ENCODE measurements at places on chromosomes 1 and 21.

DNA sequence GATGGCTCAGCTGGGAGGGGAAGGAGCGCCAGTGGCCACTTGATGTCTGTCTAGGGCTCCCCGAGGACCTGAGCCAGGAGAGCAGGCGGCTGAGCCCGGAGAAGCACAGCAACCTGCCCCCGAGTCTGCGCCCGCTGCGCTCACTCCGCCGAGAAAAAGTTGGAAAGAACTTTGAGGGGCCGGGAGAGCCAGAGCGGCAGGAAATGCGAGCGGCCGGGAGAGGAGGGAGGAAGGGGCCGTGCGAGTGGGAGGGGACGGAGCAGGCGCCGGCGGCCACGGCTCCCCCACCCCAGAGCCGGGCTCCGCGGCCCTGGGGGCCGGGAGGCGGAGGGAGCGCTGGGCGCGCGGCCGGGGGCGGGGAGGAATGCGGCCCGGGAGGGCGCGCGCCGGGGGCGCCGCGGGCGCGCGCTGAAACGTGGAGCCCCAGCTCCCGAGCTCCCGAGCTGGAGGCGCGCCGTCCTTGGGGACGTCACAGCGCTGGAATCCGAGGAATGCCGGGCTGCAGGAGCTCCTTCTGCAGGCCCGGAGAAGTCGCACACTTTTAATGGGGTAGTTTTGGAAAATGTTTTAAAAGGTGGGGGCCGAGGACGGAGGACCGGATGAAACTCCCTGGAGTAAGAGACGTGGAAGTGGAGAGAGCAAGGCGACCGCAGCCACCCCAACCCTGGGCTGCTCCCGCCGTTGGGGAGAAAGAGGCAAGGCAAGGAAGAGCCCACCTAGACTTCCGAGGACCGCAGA, at the start of gene PTPN14:
TSS of gene PTPN14 (minus strand) at position 167 of the 738 bp plus-strand sequence. CDS start 86,799 bp downstream, outside the sequence.
- DNase-seq: peak; percentile 93

DNA sequence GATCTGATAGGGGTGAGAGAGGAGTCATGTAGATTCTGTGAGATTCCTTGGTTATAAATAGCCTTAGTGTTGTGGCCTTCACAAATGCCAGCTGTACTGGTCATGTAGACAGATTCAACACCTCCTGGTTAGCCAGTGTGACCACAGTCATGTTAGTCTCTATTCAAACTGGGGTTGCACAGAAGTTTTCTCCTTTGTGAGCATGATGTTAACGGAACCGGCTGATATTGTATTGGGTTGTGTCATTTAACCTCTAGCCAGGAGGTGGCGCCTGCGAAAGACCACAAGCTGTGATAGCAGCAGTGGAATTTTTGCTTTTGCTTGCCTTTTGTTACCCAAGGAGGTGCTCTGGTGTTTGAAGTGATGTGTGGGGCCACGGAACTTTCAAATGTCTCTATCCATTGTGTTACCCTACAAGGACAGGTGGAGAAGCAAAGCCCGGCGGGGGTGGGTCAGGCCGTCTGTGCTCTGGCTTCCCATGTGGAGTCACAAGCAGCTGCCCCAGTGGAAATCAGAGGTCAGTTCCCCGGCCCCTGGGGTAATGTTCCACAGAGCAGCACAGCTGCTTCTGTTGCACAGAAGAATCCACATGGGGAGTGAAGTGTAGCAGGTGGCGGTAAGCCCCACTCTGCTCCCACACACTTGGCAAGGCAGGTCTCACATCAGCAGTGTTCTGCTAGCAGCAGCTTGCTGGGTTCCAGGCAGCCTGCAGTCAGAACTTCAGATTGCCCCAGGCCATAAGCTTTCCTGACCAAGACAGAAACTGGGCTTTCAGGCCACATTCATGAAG, 112.6 kb downstream of the ADAMTS1 start:
- DNase-seq: peak; percentile 7

GRCh38 chr1:212236664-212237220, 48.5 kb upstream of the PPP2R5A start:
- no peak for DNase-seq

DNA sequence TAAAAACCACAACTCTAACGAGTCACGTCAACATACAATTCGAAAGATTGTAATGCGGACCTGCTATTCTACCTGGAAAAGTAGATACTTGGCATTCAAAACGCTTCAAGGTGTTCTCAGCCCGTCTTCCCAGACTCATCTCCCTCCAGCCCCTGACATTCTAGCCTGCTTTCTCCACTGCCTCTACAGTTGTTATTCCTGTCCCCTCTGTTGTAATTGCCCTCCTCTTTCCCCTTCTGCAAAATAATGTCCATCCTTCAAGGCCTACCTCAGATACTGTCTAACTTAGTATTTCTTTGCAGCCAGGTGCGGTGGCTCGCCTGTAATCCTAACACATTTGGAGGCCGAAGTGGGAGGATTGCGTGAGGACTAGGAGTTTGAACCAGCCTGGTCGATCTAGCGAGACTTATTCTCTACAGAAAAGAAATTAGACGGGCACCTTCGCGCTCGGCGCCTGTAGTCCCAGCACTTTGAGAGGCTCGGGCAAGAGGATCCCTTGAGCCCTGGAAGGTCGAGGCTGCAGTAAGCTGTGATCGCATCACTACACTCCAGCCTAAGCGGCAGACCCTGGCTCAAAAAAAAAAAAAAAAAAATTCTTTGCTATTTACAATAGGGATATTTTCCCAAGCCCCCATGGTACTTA, 756 bp upstream of the RBM34 start:
- no peak for DNase-seq

DNA sequence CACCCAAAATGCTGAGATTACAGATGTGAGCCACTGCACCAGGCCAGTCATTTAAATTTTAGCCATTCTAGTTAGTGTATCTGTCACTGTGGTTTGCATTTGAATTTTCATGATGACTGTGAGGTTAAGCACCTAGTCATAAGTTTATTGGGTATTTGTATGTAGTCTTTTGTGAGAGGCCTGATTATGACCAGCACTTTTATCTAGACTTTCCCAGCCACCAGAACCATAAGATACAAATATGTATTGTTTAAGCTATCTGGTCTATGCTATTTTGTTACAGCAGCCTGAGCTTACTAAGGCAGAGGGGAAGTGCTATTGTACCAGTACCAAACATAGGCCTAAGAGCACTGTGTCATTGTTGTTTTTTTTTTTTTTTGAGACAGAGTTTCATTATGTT, 19.9 kb upstream of the DNAJC6 start:
- DNase-seq: no peak

DNA sequence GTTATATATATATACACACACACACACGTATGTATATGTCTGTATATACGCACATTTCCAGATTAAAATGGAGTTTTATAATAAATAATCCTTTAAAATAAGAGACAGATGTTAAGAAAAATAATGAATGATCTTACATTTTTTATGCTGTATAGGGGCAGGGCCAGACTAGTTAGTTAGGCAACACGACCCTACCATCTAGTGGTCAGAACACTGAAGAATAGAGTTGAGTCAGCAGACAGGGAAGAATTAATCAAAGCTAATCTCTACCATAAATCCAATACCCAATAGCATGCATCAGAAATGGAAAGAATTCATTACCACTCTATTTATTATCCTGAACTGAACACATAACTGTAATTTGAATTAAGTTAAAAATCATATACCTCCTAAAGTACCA, 156.7 kb downstream of the BRINP3 start:
- no peak for DNase-seq

- no peak for DNase-seq
Observed at GRCh38 chr1:208241512-208241911, 2.7 kb downstream of the PLXNA2 start.

- DNase-seq: no peak
Observed at GRCh38 chr1:215793180-215793579, 226.1 kb downstream of the KCTD3 start.

DNA sequence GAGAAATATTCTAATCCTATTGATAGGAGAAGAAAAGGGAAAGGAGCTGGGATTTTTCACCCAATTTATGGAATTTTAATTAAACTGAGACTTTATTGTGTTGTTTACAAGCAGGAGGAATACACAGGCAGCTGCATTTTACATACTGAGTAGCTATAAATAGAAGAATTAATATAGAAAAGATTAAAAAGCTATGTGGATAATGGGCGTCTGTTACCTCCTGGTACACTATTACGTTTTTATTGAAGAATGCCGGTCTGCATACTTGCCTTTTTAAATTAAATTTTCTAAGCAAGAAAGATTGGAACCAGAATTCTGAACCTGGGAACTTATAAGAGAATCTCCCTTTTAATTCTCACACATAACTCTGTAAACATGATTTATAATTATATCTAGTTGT, 52.1 kb upstream of the CACHD1 start:
- no peak for DNase-seq

DNA sequence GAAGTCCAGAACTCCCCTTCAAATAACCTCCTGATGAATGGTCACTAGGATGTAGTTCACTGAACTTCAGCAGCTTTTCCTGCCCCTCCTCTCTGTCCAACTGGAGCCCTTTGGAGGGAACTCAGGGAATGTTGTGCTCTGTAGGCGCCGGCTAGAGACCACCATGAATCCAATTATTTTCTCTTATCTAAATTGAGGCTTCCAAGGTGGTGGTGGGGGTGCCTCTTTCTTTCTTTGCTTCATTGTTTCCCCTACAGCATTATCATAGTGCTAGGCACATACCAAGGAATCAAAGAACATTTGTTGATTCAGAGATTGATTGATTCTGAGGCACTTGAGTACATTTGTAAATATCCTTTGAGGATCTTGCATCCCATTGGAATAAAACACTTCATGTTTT, 426.6 kb upstream of the PLXNA2 start:
- no peak for DNase-seq

DNA sequence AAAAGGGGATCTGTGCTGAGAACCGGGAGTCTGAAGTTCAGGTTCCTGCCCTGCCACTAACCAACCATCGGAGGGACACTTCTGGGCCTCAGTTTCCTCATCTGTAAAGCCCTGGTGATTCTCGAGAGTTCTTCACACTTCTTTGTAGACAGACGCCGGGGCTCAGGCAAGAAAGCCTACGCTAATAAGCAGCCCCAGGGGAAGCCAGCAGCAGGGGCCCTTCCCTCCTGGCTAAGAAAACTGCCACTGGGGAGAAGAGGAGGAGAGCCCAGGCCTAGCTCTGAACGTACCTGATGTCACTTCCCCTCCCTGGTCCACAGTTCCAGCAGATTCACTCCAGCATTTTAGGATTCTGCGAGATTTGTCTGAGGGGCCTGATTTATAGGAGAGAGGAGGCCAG, 76.0 kb downstream of the CAMK2N1 start:
- DNase-seq: no peak

- DNase-seq: no peak
Observed at GRCh38 chr21:16181018-16181417, 451.2 kb downstream of the USP25 start.

- no peak for DNase-seq
Observed at GRCh38 chr1:207404849-207405525, 49.1 kb upstream of the CR2 start.

DNA sequence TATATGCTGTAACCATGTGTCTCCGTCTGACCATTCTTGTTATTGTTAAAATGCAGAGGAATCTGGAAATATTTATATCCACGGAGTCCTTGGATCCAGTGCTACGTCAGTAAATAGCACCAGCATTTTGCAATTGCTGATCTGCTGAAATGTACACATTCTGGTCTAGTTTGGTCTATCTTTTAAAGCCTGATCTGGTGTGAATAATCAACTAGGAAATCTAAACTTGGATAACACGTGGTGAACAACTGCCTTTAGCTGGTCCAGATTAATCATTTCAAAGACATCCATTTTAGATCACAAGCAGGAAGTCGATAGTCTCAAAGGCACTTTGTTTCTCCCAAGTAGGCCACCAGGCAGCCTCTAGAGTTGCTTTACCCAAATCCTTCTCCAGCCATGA, 32.6 kb downstream of the PDPN start:
- no peak for DNase-seq

DNA sequence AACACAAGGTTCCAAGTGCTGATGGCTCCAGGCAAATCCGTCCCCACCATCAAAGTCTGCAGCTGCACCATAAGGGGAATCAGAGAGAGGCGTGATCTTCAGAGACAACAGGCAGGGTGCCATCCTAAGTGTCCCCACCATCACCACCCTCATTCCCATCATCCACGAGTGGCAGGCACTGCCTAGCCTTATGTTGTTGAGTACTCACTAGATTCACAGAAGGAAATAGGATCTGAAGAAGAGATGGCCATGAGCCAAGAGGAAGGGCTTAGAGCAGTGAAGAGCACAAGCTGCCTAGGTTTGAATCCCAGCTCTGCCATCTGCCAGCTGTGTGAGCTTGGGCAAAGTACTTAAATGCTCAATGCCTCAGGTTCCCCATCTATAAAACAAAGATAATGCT, 207.3 kb upstream of the CSF3R start:
- DNase-seq: no peak

DNA sequence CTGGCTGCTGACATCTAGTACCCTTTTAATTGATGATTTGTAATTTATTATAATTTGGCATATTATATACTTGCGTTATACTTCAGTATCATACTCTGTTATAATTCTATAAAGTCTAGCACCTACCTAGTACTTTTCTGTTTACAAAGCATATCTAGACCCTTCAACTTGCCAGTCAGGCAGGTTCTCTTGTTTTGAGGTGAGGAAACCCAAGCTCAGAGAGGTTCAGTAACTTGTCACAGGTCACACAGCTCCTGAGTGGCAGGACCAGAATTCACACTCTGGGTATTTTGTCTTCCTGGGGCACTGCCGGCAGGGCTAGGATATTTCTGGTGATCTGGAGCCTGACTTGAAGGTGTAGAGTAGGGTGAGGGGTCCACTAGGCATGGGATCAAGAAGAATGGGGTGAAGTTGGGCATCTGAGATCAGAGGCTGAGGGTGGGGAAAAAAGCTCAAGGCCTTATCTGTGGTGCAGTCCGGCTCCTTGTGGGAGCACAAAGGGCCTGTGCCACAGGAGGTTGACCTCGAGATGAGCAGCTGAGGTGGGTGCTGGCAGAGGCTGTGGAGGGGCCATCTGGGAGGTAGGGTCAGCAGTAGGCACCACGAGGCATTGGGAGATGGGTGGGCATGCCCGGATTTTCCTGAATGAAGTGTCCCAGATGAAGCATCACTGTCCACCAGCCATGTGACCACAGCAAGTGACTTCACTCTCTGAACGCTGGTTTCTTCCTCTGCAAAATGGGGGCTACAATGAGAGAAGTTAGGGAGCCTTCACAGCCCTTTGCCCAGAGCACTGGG, 102.6 kb downstream of the EPHB2 start:
- no peak for DNase-seq

- DNase-seq: no peak
Observed at GRCh38 chr1:6197746-6198427, 1.5 kb downstream of the RPL22 start.

GRCh38 chr1:19339214-19339861, 27.2 kb downstream of the SLC66A1 start:
- no peak for DNase-seq

- no peak for DNase-seq
Observed at GRCh38 chr1:173590557-173590956, 12.3 kb downstream of the SLC9C2 start.

DNA sequence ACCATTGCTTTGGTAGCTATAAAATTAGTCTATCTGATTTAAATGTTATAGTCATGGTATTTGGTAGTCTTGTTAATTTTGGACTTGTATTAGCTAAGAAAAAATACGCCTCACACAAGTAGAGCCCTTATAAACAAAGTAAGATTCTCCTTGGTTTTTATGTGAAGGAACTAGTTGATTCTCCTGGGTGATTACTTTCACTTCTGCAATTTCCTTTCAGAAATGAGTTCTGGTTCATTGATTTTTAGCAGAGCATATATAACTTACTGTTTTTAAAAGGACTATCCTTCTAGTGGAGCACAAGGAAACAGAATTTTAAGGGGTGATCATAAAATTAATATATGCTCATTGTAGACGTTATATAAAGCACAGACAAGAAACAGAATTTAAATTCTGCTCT, 120.1 kb downstream of the BACH1 start:
- DNase-seq: no peak
